ENCODE measurements at places on chromosomes 12 and 14. TPM values are rescaled to one million over a fixed set of nuclear protein-coding genes. Genes with fewer than 3 reads are reported as not detected.

Gene NEK9
- polyA plus RNA-seq, result 18.6 TPM

Gene GPR162
- 2.1 TPM for polyA plus RNA-seq

Gene RAB2B
- 6.8 TPM for polyA plus RNA-seq

Gene JPH4
- 0.04 TPM for polyA plus RNA-seq

Gene KLRG1
- 0.52 TPM for polyA plus RNA-seq

Gene STAC3
- polyA plus RNA-seq, result 1.4 TPM

Gene VCPKMT
- 15.5 TPM for polyA plus RNA-seq

Gene SRRM4
- polyA plus RNA-seq, result under 0.01 TPM

Gene FAM222A
- polyA plus RNA-seq, result 3.2 TPM

Gene SELPLG
- 2.0 TPM for polyA plus RNA-seq

Gene GUCY2C
- 0.39 TPM for polyA plus RNA-seq

Gene AICDA
- not detected for polyA plus RNA-seq

Gene MAP1LC3B2
- polyA plus RNA-seq, result 1.9 TPM

Gene RNASE7
- 92.8 TPM for polyA plus RNA-seq

Gene STXBP6
- polyA plus RNA-seq, result 2.2 TPM

Gene TCP11L2
- 10.6 TPM for polyA plus RNA-seq

Gene CLEC2A
- not detected for polyA plus RNA-seq

Gene SLC2A3
- polyA plus RNA-seq, result 1.2 TPM

Gene OTX2
- polyA plus RNA-seq, result not detected

Gene AGAP2
- 0.61 TPM for polyA plus RNA-seq

Gene SAMD15
- 0.34 TPM for polyA plus RNA-seq

Gene ESPL1
- 43.8 TPM for polyA plus RNA-seq

Gene TMEM117
- 6.6 TPM for polyA plus RNA-seq

Gene PPP2R5C
- 64.8 TPM for polyA plus RNA-seq

Gene FKBP11
- polyA plus RNA-seq, result 20.4 TPM

Gene SMOC1
- 0.04 TPM for polyA plus RNA-seq

Gene PPM1A
- 25.4 TPM for polyA plus RNA-seq

Gene TMEM30B
- polyA plus RNA-seq, result 14.1 TPM

Gene LRRC23
- polyA plus RNA-seq, result 3.3 TPM

Gene LRRC43
- polyA plus RNA-seq, result 0.21 TPM

Gene PPM1H
- polyA plus RNA-seq, result 0.09 TPM
